Lung (tissue), 17 donors: ENCODE measurements at places on chromosomes 12 and 14.
A peak's percentile ranks its signal among the peaks of the same experiment; 100 is the strongest.

- peak; percentile 14 for DNase-seq
These were observed 160.1 kb downstream of the KTN1 start for GRCh38 chr14:55739967-55740648.

- DNase-seq: no peak
These were observed 77.9 kb upstream of the HOXC13 start for GRCh38 chr12:53860426-53861345.

DNA sequence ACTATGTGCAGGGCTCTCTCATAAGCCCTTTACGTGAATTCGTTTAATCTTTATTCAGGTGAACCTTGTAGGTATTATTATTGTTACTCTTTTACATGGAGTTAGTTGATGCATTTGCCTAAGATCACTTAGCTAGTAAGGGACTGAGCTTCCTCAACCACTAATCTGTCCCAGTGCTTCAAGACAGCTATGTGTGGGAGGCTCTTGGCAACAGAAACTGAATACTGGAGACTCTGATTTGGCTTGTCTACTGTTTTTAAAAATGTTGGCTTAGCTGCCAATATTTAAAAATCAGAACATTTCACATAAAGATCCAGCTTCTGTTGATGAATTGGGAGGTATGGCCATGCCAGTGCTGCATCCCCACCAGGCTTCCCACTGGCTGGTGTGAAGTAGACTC lies 6.8 kb downstream of the KNTC1 start:
- DNase-seq: no peak

GRCh38 chr12:3881281-3881950 lies 8.2 kb upstream of the PARP11 start:
- no peak for DNase-seq

- DNase-seq: no peak
These were observed 1.5 kb upstream of the DIABLO start for GRCh38 chr12:122227341-122227740.

- no peak for DNase-seq
These were observed 256.9 kb downstream of the ATXN7L3B start for GRCh38 chr12:74794522-74794921.

DNA sequence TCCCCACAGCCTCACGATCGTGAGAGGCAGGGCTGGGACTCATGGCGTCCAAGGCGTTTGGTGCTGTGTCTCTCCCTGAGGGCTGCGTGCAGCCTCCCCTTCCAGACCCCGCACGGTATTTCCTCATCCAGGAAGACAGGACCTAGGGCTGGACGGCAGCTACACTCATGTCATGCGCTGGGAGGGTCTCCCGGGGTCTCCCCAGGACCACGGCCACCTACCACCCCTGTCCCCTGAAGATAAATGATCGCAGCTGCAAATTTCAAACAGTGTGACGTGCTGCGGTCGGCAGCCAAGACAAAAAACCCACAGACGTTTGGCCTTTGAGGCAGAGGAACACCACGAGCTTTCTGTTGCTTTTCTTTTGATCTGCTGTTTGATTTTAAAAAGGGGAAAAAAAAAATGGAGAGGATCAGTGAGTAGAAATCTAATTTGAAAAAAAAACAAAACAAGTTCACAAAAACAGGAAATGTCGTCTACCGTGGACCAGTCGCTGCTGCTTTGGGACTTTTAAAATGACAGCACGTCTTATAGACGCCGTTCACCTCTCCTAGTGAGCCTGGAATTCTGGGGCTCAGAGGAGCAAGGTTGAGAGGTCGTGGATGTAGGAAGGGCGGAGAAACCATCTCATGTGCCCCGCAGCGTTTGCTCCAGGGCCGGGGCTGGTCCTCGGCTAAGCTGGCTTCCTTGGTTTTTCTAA lies 237.6 kb downstream of the SLC41A2 start:
- DNase-seq: peak; percentile 63

- no peak for DNase-seq
These were observed 22.9 kb downstream of the CPSF2 start for GRCh38 chr14:92144708-92145107.

DNA sequence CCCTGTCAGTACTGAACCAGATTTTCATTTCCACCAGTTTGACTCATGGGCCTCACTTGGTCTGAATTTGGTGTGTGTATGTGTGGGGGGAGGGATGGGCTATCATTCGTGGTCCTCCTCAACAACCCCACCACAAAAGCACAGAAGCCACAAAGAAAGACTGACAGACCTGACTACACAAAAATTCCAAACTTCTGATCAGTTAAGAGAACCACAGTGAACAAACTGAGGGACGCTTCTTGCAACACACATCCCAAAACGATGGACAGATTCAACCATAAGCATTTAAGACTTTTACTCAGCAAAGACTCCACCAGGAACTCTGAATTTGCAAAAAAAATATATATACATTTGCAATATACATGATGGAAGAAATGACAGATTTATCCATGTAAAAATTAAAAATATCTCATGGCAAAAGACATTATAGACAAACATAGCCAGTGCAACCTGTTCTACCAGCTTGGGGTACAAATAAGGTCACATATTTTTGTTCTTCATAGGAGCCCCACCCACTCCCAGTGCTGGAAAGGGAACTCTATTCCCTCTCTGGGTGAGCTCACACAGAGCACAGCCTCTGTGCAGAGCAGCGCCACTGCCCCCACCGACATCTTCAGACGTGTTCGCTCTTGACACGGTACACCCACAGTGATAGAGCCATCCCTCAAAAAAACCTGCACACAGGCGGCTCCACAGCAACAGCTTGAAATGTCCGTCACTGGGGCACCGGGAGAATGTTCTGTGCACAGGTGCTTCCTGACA lies 49.7 kb downstream of the JAG2 start:
- DNase-seq: peak; percentile 26

DNA sequence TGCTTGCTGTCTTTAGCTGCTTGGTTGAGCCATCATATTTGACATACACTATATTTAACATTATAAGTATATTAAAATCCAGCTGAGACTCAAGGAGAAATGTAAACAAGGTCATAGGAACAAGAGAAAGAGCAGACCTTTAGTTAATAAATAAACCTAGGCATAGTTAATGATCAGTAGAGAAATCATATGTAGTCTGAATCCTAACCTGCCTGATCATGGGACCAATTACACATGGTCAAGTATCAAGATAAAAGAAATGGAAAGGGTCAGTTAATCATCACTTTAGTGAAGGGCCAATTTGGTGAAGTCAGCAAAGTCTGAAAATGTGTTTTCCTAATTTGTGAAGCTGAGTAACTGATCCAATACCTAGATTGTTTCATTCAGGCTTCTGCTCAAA lies 7.5 kb downstream of the RNF212B start:
- no peak for DNase-seq

- DNase-seq: no peak
These were observed 115.0 kb upstream of the EGLN3 start for GRCh38 chr14:34065690-34066391.

GRCh38 chr12:3632754-3633153 lies 120.2 kb downstream of the CRACR2A start:
- DNase-seq: no peak

- peak; percentile 11 for DNase-seq
These were observed 69.8 kb upstream of the CLMN start for GRCh38 chr14:95389471-95390011.

DNA sequence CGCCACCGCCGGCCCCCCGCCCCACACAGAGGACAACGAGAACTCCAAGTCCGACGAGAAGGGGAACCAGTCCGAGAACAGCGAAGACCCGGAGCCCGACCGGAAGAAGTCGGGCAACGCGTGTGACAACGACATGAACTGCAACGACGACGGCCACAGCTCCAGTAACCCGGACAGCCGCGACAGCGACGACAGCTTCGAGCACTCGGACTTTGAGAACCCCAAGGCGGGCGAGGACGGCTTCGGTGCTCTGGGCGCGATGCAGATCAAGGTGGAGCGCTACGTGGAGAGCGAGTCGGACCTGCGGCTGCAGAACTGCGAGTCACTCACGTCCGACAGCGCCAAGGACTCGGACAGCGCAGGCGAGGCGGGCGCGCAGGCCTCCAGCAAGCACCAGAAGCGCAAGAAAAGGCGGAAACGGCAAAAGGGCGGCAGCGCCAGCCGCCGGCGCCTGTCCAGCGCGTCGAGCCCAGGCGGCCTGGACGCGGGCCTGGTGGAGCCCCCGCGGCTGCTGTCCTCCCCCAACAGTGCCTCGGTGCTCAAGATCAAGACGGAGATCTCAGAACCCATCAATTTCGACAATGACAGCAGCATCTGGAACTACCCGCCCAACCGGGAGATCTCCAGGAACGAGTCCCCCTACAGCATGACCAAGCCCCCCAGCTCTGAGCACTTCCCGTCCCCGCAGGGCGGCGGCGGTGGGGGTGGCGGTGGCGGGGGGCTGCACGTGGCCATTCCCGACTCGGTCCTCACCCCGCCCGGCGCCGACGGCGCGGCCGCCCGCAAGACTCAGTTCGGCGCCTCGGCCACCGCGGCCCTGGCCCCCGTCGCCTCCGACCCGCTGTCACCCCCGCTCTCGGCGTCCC lies 150.9 kb downstream of the EGLN3 start:
- peak; percentile 33 for DNase-seq

DNA sequence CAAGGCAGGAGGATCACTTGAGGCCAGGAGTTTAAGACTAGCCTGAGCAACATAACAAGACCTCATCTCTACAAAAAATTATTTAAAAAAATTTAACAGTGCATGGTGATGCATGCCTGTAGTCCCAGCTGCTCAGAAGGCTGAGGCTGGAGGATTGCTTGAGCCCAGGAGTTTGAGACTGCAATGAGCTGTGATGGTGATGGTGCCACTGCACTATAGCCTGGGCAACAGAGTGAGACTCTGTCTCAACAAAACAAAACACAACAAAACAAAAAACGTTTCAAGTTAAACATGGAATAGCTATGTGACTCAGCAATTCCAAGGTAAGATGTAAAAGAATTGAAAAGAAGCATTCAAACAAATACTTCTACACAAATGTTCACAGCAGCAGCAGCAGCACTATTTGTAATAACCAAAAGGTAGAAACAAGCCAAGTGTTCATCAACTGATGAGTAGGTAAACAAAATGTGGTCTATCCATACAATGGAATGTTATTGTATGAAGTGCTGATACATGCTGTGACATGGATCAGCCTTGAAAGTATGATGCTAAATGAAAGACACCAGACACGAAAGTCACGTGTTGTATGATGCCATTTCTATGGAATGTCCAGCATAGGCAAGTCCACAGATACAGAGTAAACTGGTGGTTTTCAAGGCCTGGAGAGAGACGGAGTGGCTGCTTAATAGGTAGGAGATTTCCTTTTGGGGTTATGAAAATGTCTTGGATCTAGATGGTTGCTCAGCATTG lies 31.4 kb downstream of the CFAP251 start:
- no peak for DNase-seq

DNA sequence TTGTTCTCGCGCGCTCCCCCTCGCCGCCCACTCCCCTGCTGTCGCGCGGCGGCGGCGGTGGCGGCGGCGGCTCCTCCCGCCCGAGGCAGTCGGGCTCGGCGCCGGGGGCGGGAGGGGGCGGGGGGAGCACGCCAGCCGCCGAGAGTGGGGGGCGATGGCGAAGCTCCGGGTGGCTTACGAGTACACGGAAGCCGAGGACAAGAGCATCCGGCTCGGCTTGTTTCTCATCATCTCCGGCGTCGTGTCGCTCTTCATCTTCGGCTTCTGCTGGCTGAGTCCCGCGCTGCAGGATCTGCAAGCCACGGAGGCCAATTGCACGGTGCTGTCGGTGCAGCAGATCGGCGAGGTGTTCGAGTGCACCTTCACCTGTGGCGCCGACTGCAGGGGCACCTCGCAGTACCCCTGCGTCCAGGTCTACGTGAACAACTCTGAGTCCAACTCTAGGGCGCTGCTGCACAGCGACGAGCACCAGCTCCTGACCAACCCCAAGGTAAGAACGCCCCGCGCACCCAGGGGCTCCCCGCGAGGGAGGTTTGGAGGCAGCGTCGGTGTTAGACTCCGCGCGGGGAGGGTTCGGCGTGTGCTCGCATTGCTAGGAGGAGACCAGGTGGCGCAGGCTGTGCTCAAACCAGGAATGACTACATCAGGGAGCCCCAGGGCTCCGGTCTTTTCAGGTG lies 629 bp downstream of the KCNMB4 start:
- DNase-seq: peak; percentile 63

DNA sequence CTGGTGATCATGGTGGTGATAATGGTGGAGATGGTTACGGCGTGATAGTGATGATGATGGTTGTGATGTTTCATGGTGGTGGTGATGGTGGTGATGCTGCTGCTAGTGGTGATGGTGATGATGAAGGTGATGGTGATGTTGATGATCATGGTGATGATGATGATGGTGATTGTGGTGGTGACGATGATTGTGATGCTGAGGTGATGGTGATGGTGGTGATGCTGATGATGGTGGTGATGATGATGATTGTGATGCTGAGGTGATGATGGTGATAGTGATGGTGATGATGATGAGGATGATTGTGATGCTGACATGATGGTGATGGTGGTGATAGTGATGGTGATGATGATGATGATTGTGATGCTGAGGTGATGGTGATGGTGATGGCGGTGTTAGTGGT lies 113.2 kb upstream of the EVL start:
- DNase-seq: no peak

DNA sequence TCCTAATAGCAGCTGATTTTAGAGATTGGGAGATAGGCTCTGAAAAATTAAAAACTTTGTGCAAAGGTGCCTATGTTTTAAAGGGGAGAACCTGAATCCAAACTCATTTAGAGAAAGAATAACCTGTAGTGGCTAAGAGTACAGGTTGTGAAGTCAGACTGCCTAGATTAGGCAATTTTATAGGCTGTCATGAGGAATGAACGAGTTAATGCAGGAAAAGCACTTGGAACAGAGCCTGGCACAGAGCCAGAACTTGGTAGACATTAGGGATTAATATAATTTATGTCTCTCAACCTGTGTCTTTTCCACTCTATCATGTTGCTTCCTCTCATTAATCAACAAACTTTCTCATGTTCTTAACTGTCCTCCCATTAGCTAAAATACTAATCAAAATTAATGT lies 98.1 kb downstream of the WIF1 start:
- DNase-seq: no peak

DNA sequence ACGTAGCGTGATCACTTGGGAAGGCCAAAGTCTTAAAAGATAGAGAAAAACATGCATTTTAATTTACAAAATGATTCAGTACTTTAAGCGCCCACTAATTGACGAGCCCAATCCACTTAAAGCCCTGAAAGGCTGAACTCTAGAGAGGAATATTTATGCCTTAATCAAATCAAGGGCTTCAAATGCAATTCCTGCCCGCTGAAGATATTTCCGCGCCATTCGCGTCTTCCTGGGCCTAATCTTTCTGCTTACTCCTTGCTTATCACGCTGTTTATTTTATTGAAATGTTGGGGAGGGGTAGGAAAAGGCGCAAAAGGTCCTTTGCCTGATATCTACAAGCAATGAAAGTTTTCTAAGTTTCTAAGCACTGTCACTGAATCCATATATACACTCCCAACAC lies 4.0 kb downstream of the TBX3 start:
- peak; percentile 66 for DNase-seq

GRCh38 chr12:3929875-3930615 lies 56.8 kb upstream of the PARP11 start:
- no peak for DNase-seq

DNA sequence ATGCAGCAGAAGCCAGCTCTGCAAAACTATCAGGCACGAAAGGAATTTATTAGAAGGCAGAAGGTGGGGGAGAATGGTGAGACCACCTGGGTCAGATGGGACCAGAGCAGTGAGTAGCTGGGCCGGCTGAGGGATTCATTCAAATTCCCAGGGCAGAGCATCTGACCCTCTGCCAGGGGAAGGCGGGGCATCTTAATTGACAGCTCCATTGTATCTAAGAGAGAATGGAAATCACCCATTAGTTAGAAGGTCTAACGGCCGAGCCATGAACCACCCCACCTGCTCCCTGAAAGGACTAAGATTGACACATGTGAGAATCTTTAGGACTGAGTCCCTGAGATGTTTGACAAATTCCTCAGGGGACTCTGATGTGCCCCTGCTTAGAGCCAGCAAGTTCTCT lies 83.7 kb downstream of the PHETA1 start:
- no peak for DNase-seq

GRCh38 chr14:67883717-67884116 lies 64.1 kb downstream of the RAD51B start:
- DNase-seq: no peak
